HFFc6 (cell line): ENCODE measurements at places on chromosomes 7 and 10.

GRCh38 chr7:42348631-42349030 lies 111.6 kb upstream of the GLI3 start:
- no peak for DNase-seq

- DNase-seq, result peak; percentile 42
Observed at GRCh38 chr7:43199371-43200160, 87.1 kb downstream of the HECW1 start.

GRCh38 chr10:585502-585901 lies 104.0 kb downstream of the DIP2C start:
- no peak for DNase-seq

DNA sequence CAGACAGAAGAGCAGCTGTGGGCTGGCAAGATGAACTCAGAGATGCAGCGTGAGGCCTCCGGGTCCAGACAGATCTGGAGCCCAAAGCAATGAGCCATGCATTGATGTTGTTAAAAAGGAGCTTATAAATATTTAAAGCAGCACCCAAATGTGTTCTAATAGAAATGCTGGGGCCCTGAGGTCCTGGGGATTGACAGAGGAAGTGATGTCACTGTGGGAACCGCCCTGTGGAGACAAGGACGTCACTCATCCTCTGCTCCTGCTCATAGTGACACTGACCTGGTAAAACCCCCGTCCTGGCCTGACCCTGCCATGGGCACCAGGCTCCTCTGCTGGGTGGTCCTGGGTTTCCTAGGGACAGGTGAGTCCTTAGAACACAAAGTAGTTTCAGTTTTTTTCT lies 197.0 kb upstream of the PRSS58 start:
- no peak for DNase-seq

DNA sequence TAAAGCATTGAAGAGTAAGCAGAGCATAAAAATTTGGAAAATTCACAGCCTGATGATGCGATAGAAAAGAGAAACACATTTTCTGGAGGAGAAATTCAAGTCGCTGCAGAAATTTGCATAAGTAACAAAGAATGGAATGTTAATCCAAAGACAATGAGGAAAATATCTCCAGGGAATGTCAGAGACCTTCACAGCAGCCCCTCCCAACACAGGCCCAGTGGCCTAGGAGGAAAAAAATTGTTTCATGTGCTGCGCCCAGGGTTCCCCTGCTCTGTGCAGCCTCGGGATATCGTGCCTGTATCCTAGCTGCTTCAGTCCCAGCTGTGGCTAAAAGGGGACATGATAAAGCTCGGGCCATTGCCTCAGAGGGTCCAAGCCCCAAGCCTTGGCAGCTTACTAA lies 206.8 kb downstream of the TPK1 start:
- DNase-seq, result no peak
